Activated T-helper 1 cell treated with anti-CD3 and anti-CD28 coated beads, Interleukin-2, amount 50 U/mL, for 16 hours (primary cell): ENCODE measurements at places on chromosomes 2 and 18.
A peak's percentile ranks its signal among the peaks of the same experiment; 100 is the strongest.

DNA sequence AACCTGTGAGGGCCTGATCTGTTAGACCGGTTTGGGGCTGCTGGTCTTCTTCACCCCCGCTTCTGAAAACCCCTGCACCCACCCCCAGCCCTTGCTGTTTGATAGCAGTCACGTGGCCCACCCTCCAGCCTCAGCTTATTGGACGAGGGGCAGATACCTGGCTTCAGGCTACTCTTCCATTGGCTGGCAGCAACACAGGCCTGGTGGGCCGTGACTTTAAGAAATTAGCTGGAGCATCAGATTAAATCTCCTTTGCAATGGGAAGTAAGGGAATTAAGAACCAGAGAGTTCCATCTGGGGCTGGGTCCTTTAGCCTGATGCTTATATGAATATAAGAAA, 107.3 kb downstream of the KLHL29 start:
- no peak for DNase-seq

DNA sequence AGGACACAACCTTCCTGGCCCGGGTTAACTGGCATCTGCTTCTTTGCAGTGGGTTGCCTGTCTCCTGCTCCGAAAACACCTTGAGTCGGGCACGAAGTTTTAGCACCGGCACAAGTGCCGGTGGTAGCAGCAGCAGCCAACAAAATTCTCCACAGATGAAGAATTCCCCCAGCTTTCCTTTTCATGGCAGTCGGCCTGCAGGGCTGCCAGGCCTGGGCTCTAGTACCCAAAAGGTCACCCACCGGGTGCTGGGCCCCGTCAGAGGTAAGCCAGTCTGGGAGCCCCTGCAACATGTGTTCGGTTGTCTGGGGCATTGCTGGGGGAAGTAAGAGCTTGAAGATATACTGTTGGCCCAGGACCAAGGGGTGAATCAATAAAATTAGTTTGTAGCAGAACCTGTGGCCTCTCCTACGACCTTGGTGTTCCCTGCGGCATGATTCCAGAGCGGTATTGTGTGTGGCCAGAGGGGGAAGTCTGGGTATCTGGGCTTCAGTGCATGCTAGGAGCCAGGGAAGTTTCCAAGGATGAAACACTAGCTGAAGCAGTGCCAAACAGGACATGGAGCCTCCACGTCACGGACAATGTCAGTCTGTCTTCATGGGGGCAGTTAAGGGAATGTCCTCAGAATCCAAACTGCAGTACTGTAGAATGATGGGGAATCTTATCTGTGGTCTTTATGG, 7.8 kb downstream of the AGBL5 start:
- DNase-seq = no peak

DNA sequence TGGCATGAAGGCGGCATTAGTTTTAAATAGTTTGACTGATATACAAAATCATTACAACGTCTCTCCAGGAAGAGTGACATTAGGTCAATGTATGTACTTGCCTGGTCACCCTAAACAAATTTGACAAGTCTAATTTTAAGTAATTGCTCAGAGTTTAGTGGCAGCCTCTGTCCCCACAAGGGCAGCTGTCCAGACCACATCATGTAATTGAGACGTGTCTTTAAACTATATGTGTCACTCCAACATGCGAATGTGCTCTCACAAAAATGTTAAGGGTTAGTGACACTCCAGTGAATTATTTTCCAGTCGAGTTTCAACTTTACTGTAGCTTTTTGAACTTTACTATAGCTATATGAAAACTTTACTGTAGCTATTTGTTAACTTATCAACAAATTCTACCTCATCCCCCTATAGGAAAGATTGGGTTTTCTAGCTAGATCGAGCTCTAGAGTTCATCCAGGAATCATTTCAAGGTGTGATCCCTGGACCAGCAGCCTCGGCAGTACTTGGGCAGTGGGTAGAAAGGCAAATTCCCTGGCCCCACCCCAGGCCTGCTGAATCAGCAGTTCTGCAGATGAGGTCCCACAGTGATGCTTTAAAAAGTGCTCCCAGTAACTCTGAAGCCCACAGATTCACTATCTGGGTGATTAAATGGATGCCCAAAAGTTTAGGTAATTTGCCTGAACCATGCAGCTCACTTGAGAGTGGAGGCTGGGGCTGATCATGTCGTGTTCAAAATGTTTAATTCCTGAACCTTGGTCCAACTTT, 66.4 kb upstream of the POU3F3 start:
- DNase-seq = no peak

GRCh38 chr2:179539124-179539511, 274.5 kb upstream of the SESTD1 start:
- DNase-seq = no peak

DNA sequence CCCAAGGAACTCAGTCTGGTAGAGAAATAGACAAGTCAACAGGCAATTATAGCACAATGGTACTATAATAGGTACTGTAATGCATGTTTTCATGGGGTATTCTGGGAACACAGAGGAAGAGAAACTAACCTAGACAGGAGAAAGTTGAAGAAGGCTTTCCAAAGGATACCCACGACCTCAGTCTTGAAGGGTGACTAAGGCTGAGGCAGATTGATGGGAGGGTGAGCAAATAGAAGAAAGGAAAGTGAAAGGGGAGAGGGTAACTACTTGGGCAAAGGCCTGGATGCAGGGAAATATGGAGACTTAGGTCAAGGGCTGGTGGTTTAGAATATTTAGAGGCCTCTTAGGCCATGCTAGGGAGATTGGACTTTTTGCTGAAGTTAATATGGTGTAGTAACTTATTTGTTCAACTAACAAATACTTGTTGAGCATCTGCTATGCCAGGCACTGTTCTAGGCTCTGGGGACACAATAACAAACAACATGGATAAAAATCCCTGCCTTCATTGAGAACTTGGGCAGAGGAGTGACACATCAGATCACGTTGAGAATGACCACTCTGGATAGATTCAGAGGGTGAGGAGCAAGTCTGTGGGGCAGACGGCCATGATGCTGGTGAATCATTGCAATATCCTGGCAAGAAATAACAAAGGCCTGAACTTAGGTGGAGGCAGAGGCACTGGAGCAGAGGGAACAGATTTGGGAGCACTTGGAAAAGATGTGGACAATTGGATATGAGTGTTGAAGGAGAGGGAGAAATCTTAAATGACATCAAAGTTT, 56.4 kb downstream of the PLB1 start:
- no peak for DNase-seq

DNA sequence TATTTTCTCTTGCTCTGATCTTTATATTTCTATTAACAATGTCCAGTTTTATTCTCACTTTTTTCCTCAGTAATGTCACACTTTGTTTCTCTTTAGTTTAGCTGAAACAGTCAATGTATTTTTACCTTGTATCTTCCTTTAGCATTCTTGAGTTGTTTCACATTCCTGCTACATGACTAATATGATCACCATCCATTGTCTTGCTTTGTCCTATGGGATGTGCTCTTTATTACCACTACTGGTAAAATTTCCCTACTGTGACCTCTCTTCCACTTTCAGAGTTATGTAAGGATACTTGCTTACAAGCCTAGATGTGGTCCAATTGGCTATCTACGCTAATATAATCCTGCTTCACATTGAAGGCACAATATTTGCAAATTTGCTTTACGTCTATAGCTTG, 457.9 kb downstream of the PIK3C3 start:
- no peak for DNase-seq

DNA sequence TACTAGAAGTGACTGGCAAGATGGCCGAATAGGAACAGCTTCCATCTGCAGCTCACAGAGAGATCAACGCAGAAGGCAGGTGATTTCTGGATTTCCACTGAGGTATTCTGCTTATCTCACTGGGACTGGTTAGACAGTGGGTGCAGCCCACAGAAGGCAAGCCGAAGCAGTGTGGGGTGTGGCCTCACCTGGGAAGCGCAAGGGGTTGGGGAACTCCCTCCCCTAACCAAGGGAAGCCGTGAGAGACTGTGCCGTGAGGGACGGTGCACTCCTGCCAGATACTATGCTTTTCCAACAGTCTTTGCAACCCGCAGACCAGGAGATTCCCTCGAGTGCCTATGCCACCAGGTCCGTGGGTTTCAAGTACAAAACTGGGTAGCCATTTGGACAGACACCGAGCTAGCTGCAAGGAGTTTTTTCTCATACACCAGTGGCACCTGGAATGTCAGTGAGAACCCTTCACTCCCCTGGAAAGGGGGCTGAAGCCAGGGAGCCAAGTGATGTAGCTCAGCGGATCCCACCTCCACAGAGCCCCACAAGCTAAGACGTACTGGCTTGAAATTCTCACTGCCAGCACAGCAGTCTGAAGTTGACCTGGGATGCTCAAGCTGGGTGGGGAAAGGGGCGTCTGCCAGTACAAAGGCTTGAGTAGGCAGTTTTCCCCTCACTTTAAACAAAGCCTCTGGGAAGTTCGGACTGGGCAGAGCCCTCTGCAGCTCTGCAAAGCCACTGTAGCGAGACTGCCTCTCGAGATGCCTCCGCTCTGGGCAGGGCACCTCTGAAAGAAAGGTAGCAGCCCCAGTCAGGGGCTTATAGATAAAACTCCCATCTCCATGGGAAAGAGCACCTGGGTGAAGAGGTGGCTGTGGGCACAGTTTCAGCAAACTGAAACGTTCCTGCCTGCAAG, 40.1 kb downstream of the PLEK start:
- no peak for DNase-seq

DNA sequence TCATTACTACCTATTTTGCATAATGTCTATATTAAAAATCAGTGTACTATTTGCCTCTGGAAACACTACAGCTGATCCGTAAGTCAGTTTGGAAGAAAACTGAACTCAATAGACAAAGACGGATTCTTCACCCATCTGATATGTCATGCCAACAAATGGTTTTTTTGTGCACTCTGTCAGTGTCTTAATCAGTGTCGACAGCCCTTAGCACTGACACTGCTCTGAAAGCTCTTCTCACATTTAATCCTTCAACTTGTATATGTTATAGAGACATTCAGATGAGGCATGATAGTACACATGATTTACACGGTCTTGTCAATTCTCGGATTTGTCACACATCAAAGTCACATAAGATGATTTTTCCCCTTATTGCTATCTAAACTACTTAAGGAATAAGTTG, 347.5 kb upstream of the GALNT5 start:
- no peak for DNase-seq

- DNase-seq = no peak
Measured at GRCh38 chr2:167388497-167388896, 500.2 kb downstream of the XIRP2 start.

DNA sequence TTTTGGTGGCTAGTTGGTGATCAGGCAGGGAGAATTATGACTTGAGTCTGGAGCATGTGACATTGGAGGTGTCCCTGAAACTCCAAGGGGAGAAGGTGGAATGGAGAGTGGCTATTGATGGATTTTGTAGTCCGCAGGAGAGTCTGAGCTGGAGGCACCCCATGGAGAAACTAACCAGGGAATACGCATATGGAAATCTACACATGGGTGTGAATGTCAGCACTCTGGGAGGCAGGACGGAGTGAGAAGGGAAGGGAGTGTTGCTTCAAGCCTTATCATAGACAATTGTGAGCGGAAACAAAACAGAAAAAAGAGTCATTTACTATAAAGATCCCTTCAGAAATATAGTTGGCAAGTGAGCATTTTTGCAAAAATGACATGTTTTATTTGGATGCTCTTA, 667 bp upstream of the SCYGR4 start:
- no peak for DNase-seq

- no peak for DNase-seq
Measured at GRCh38 chr18:11497585-11497984, 111.8 kb upstream of the SLC35G4 start.

DNA sequence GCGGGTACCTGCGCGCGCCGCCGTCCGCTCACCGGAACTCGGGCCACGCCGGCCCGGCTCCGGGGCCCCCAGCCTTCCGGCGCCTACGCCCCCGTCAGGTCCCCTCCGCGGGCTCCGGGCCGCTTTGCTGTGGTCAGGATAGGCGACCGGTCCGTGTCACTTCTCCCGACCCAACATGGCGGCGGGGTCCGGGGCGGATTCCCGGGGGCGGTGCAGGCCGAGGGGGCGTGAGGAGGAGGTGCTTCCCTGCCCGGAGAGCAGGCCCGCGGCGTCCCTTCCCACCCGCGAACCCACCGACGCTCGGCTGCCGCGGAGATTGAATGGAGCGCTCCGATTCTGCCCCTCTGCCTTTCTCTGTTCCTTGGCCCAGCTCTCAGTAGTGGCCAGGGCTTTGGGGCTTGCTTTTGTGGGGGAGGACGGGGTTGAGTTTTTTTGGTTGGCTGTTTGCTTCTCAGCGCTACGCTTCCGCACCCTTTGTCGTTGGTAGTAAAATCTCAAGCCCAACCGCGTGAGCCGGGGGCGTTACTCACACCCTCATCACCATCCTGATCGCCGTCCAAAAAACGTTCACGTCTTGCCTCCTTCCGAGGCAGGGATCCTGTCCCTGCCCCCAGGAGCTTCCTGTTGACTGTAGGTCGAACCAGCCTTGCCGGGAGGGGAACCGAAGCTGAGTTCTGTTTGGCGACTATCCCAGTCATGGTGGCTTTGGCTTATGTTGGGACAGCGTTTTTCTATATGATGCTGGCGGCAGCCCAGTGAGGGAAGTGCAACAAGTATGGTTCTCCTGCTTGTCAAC, 532 bp upstream of the YES1 start:
- DNase-seq = peak; percentile 59

GRCh38 chr18:44041961-44042360, 638.7 kb upstream of the SETBP1 start:
- no peak for DNase-seq

DNA sequence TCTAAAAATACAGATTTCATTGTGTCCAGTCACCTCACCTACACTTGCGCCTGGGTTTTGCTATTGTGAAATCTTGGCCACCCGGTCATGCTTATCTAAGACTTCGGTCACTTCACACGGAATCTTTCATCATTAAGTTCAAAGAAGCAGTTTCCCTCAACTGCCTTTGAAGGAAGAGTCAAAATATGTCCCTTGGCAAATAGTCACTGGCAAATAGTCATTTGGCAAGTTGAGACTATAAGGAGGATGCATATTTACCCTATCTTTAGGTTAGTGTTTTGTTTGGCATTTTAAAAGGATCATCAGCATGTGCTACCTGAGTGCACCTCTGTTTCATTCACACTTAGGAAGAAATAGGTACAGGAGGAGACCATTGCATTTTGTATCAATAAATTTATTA, 95.9 kb downstream of the FEZ2 start:
- DNase-seq = no peak

GRCh38 chr2:54677476-54678265, 45.8 kb upstream of the EML6 start:
- DNase-seq = no peak

DNA sequence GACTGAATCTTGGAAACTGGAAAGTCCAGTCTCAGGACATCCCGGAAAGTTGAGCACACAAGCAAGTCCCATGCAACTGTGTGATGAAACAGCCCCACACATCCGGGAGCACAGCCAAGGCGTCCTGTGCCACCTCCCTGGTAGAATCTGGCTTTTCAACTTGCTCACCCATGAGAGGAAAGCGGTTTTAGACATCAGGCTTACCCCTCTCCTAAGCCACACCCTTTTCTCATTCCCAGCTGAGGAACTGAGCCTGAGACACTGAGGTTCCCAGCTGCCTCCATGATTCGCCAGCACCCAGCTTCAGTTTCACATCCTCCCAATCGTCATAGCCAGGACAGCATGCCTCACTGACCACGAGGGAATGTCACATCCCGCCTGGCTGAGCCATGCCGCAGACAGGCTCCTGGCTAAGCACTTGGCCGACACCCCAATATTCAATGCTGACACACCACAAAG, 60.3 kb downstream of the STEAP3 start:
- DNase-seq = no peak
